ENCODE measurements at places on chromosomes 6 and 20.

GRCh38 chr20:38242848-38243708, 17.5 kb downstream of the KIAA1755 start:
- DNase-seq = no peak

- DNase-seq = no peak
Measured at GRCh38 chr20:20561172-20561571, 151.3 kb downstream of the RALGAPA2 start.

- DNase-seq = no peak
Measured at GRCh38 chr6:6610031-6610591, 21.6 kb downstream of the LY86 start.

GRCh38 chr6:151067684-151068596, 171.8 kb upstream of the AKAP12 start:
- peak; percentile 51 for DNase-seq

- peak; percentile 64 for DNase-seq
Measured at GRCh38 chr20:2521369-2522305, 12.9 kb upstream of the ZNF343 start.

DNA sequence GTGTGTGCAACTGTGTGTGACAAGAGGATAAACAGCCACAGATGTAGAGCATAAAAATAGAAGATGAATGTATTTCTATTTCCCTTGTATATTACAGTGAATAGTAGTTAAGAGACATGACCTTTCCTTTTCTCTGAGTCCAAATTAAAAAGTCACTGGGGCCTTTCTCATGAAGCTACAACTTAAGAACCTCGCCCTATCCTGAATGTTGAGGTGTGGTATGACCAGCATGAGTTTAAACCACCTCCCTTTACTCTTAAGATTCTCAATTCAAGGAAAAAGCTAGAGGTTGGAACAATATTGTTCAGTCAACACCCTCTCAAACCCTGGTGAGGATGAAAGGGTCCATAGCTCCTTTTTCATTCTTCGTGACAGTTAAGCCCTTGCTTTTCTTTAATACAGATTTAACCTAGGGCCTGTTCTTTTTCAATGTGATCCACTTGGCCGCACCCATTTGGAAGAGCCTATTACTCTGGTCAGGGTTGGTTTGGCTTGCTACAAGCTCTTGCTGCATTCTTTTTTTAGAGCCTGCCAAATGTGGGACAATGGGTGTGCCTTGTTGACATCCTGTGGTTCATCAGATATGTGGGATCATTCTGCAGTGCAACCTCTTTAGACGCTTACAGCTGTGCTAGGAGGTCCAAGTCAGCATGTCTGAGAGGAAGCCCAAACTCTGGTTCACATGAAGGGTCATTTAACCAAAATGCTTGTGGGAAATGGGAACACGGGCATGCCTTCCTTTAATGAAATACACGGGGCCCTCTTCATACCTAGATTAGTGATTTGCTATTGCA, 290.0 kb downstream of the HAO1 start:
- DNase-seq = no peak

DNA sequence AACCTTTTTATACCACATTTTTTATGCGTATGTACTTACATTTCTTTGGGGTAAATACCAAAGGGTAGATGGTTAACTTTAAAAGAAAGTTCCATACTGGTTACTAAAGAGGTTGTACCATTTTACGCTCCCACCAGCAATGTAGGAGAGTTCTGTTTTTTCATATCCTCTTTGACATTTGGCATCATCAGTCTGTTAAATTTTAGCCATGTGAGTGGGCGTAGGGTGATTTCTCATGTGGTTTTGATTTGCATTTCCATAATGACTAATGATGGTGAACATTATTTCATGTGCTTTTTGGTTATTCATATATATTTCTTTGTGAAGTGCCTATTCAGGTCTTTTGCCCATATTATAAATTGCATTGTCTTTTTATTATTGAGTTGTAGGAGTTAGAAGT, 194.2 kb downstream of the PRL start:
- no peak for DNase-seq

DNA sequence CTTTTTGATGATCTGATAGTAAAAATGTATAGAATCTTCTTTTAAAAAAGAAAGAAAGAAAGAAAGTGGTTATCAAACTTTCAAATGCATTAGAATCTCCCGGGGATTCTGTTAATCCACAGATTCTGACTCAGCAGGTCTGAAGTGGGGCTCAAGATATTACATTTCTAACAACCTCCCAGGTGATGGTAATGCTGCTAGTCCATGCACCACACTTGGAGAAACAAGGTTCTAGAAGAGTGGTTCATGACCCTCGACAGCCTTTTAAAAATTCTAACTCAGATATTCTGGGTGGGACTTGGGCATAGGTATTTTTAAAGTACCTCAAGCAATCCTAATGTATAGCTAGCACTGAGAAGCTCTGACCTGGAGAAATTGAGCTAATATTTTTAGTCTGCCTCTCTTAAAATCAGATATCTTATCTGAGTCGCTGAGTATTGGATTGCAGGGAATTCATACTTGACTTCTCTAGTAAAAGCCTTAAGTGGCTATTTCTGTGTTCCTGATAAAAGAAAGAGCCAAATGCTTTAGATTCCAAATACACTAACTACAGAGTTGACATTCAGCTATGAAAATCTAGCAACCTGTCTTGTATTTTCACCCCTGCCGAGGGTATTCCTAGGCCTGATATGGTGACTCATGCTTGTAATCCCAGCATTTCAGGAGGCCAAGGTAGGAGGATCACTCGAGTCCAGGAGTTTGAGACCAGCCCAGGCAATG, 252.4 kb downstream of the PHACTR1 start:
- DNase-seq = no peak

DNA sequence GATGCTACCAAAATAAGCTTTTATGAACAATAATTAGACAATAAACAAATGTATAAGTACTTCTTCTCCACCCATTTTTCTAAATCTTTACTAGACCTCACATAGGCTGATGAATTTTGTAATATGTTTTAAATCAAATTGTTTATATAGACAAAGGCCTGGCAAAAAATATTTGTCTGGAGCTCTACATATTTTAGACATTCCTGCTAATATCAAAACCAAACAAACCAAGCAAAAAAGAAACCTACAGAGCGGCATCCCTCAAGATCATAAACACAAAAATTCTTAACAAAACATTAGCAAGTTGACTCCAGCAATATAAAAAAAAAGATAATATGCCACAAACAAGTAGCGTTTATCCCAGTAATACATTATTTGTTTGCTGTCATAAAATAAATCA, 87.2 kb downstream of the ADAT2 start:
- no peak for DNase-seq

- no peak for DNase-seq
Measured at GRCh38 chr6:35177157-35177556, 36.0 kb upstream of the TCP11 start.

GRCh38 chr20:57428324-57429158, 37.3 kb downstream of the RBM38 start:
- DNase-seq = no peak

- no peak for DNase-seq
Measured at GRCh38 chr6:7155871-7156579, 48.3 kb downstream of the RREB1 start.

DNA sequence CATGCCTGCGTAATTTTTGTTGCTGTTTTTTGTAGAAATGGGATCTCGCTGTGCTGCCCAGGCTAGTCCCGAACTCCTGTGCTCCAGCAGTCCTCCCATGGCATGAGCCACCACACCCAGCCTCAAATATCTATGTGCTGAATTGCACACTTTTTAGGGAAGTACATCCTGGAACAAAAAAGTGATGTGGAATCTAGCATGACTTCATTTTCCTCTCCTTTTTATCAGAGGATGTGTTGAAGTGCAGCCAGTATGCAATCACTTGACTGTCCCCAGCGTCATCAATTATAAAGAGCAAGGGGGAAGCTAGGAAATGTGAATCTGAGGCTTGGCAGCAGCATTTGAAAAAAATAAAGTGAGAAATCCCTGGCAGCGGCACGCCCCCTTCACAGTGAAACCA, 6.4 kb upstream of the EXOC2 start:
- DNase-seq = no peak
